ENCODE measurements at places on chromosomes 5 and 9.
A peak's percentile ranks its signal among the peaks of the same experiment; 100 is the strongest.

DNA sequence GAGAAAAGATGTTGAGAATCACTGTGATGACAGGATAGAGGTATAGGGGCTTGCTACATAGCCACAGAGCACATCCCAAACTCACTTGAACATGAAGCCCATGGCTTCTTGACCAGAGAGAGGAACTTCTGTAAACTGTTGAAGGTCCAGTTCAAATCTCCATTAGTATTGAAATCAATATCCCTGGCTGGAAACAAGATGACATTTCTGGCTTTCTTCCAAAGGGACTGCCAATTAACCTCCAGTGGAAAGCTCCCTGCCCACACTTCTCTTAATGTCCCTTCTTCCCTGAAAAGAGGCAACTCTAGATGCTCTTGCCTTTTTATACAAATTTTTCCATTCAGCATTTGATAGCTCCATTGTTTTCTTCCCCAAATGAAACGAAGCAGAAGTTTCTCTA is 612.1 kb downstream of the EBF1 start:
- DNase-seq, result no peak

GRCh38 chr9:132518626-132519025 is 63.8 kb upstream of the BARHL1 start:
- DNase-seq, result no peak

DNA sequence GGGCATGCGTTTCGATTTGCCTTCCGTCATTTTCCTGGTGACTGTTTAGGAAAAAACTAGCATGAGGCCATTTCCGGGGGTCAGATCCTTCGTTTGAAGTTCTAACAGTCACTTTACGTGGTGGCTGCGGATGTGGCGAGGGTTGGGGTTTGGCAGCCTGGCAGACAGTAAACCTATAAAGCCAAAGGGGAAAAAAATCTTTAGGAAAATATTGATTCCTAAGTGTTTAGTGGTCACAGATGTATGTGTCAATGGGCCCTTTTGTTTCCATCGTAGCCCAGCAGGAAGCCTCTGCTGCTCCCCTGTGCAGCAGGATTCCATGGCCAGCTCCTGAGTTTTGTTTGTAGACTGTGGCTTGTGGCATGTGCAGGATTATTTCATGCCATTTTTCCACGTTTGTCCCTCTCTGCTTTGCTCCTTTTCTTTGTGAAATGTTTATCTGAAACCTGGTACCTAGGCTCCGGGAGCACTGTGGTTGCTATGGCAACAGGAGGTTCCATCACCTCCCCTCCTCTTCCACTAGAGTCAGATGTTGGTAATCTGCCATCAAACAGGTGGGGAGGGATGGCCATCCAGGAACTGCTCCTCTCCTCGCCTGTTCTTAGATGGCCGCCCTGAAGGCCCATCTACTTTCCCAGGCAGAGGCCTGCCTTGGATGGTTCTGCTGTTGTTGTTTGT is 202.3 kb downstream of the AOPEP start:
- DNase-seq, result no peak

DNA sequence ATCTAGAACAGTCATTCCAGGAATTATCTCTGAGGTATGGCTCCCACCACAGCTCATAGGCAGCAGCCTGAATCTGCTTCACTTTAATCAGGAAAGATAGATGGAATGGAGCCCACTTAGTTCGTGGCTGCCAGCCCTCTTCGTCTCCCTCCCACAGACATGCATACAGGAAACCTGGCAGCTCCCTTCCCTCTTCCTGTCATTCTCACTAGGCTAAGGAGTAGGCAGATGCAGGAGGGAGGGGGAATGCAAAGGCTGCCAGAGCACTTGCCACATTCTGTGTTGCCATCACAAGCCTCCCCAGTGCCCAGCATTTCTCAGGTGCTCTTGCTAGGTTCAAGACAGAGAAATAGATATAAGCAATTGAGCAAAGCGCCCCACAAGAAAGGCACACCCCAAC is 378.9 kb downstream of the ELAVL2 start:
- DNase-seq, result no peak

DNA sequence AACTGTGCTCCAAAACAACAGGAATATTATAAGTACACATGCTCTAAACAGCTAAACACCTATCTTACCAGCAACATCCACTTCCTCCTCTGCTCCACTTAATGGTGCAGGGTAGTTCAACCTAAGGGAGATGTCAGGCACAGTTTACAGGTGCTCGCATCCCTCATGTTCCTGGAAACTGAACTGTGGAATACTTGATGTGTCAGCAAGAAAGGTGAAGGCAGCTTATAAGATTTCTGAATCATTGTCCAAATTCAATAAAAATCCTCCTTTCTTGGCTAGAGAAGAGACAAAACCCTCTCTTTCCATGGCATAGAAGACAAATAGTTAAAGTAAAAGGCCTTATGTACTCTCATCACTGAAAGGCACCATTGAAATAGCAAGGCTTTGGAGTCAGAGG is 272.2 kb downstream of the FBXL7 start:
- no peak for DNase-seq

DNA sequence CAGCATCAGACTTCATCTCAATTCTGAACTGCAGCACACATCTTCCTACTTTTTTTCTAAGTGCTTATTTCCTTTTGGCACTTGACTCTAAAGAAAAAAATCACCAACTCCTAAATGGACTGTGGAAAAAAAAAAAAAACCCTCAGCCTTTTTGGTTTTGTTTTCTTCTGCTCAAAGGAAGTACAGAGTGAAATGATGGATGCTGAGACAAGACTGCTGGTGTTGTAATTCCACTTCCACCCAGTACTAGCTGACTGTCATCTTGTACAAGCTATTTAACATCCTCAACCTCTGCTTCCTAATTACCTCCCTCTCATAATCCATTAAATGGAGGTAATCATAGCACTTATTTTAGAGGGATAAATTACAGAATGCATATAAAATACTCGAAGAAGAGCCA is 171.5 kb upstream of the GNA14 start:
- DNase-seq, result peak; percentile 56

GRCh38 chr9:107312376-107313050 is 29.4 kb downstream of the RAD23B start:
- no peak for DNase-seq

- DNase-seq, result no peak
Observed at GRCh38 chr5:55231029-55231918, 2.1 kb downstream of the CCNO start.

DNA sequence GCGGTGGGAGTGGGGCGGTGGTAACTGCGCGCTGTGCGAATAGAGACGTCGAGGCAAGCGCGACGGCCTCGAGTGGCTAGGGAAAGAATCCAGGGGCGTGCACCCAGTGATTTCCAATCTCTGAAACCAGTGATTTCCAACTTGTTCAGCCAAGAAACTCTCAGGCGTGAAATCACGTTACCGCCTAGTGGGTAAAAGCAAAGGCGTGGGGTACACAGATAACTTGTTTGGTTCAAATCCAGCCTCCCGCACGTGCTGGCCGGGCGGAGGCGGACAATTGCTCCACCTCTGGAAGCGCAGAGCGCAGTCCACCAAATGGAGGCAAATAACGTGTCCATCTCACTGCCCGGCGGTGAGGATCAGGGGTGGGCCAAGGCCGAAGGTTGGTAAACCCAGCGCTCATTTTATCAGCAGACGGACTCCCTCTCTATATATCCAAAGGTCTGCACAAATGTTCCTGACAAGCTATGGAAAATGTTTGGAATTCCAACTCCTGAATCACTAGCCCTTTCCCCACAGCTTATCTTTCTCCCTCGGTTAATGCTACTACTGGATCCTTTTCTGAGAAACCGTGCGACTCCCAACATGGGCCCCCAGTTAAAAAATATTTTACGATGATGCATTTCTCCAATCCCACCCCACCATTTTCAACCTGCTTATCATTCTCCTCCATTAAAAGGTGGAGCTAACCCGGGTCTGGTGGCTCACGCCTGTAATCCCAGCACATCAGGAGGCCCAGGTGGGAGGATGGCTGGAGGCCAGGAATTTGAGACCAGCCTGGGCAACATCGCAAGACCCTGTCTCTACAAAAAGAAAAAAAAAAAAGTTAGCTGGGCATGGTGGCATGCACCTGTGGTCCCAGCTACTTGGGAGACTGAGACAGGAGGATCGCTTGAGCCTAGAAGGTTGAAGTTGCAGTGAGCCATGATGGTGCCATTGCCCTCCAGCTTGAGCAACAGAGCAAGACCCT is 950 bp upstream of the FNBP1 start:
- DNase-seq, result peak; percentile 31

DNA sequence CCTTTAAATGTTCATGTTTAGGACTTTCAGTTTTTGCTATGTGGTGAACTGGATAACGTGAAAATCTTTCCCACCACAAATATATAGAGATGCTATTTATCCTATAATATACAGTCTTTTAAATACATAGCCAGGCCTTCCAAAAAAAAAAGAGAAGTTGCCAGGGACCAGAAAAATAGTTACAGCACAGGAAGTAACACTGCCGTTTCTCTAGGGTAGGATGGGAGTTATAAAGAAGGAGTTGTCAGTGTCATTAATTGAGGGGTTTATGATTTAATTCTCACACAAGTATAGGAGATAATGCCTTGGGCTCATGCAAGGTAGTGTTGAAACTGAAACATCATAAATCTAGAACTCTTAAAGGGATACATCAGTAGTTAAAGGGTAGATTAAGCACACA is 83.9 kb downstream of the LRRC70 start:
- no peak for DNase-seq

DNA sequence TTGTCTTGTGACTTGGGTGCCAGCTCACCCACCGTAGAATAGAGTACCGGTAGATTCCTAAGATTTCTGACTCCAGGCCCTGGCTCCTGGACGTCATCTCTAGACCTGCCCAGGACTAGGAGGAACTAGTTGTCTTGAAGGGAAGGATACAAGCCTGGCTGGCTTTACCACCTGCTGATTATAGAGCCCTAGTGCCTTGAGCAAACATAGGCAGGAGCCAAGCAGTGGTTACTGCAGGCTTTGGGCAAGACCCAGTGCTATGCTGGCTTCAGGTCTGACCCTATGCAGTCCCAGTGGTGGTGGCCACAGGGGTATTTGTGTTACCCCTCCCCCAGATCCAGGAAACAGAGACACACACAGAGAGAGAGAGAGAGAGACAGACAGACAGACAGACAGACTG is 606.2 kb downstream of the PDE4D start:
- DNase-seq, result no peak

- DNase-seq, result no peak
Observed at GRCh38 chr5:133457439-133458355, 154.6 kb downstream of the FSTL4 start.

- DNase-seq, result peak; percentile 24
Observed at GRCh38 chr9:110452227-110452801, 114.7 kb upstream of the TXNDC8 start.
